ENCODE measurements at places on chromosomes 12 and 14.

- no peak overlapping the region for H3K27ac ChIP-seq
- no peaks in the 10 kb centered on the region for H3K36me3 ChIP-seq
- no peak for DNase-seq
- no peak overlapping the region for H3K4me3 ChIP-seq
- H3K4me1 ChIP-seq, result no peaks in the 10 kb centered on the region
Observed at GRCh38 chr12:5073853-5074252, 30.2 kb downstream of the KCNA5 start.

GRCh38 chr12:107014055-107014454 is 27.1 kb upstream of the MTERF2 start:
- no peaks in the 10 kb centered on the region for H3K4me1 ChIP-seq
- no peak for DNase-seq
- no peaks in the 10 kb centered on the region for H3K27me3 ChIP-seq
- H3K27ac ChIP-seq, result no peak overlapping the region
- peaks cover 1% of the 10 kb centered on the region for H3K36me3 ChIP-seq
- no peak overlapping the region for H3K4me3 ChIP-seq

DNA sequence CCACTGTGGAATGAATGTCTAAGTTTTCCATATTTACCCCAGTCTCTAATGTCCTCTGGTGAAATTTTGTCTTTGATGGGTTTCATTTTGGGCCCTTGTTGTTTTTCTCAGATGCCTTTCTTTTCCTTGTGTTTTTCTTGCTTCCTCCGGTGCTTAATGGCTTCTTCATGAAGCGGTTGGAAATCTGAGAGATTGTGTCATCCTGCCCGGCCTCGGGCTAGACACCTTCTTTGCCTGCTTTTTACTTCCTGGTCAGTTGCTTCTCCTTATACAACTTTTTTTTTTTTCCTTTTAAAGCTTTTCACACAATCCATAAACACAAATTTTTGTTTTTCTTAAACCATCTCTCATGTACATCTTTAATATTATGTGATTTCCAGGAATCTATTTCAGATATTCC is 7.1 kb downstream of the ETV6 start:
- DNase-seq, result no peak
- H3K4me3 ChIP-seq, result no peak overlapping the region
- H3K27me3 ChIP-seq, result no peaks in the 10 kb centered on the region
- H3K27ac ChIP-seq, result no peak overlapping the region

DNA sequence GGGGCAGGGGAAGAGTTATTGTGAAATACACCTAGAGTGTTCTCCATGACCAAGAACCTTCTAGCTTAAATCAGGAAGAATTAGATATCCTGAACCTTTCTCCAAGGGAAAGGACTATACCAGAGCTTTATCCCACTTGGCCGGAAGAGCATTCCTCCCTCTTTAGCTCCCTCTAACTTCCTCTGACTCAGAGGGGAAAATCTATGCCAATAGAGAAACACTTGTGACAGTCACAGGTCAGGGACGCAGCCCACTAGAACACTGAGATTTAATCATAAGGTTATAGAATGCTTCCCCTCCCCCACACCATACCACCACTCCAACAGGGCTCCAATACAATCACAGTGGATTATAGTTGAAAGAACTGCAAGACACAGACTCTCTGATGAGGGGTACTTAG is 55.4 kb upstream of the RFX4 start:
- no peaks in the 10 kb centered on the region for H3K27me3 ChIP-seq
- DNase-seq, result no peak
- H3K27ac ChIP-seq, result no peak overlapping the region
- no peaks in the 10 kb centered on the region for H3K36me3 ChIP-seq
- H3K4me3 ChIP-seq, result no peak overlapping the region

- no peak overlapping the region for H3K4me3 ChIP-seq
- no peaks in the 10 kb centered on the region for H3K36me3 ChIP-seq
- DNase-seq, result no peak
Observed at GRCh38 chr12:43978556-43978955, 142.7 kb downstream of the TMEM117 start.

DNA sequence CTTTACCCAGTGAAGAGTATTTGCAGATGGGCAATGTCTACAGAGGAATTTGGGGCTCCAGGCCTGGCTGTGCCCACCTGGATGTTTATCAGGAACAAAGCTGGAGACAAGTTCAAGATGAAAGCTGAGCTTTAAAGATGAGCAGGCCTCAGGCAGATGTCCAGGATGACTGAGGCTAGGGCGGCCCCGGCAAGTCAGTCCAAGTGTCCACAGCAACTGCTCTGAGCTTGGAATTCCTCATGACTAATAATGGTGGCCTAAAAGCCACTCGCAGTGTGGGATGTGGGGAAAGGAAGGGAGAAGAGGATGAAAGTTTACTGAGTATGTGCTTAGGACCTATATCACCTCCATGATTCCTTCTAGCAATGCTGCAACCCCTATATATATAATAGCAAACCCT is 128.2 kb upstream of the NOS1 start:
- no peak for DNase-seq
- H3K27me3 ChIP-seq, result no peaks in the 10 kb centered on the region
- H3K4me1 ChIP-seq, result peaks cover 3% of the 10 kb centered on the region
- no peak overlapping the region for H3K4me3 ChIP-seq
- no peaks in the 10 kb centered on the region for H3K36me3 ChIP-seq

DNA sequence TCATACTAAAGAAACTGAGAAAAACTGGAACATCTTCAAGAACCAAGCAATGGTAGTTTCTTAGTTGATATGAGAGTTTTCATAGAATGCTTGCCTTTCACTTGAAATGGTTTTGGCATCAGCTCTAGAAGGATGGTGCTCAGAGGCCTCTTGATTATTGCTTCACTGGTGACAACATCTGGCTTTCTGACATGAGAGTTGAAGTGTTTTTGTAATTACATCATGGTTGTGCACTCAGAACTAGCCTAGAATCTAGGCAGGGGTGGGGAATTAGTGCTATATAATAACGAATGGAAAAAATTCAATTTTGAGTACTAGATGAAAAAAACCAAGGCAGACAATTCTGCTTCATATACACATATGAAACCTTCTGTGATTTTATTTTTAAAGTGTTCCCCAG is 172.8 kb upstream of the LMNTD1 start:
- no peak overlapping the region for H3K27ac ChIP-seq
- no peaks in the 10 kb centered on the region for H3K27me3 ChIP-seq
- no peaks in the 10 kb centered on the region for H3K36me3 ChIP-seq
- no peak for DNase-seq

- no peak overlapping the region for H3K27ac ChIP-seq
- no peak overlapping the region for H3K4me3 ChIP-seq
- H3K4me1 ChIP-seq, result peaks cover 38% of the 10 kb centered on the region
- H3K27me3 ChIP-seq, result no peaks in the 10 kb centered on the region
- no peaks in the 10 kb centered on the region for H3K36me3 ChIP-seq
- no peak for DNase-seq
Observed at GRCh38 chr14:95497561-95498011, 18.9 kb downstream of the SYNE3 start.

DNA sequence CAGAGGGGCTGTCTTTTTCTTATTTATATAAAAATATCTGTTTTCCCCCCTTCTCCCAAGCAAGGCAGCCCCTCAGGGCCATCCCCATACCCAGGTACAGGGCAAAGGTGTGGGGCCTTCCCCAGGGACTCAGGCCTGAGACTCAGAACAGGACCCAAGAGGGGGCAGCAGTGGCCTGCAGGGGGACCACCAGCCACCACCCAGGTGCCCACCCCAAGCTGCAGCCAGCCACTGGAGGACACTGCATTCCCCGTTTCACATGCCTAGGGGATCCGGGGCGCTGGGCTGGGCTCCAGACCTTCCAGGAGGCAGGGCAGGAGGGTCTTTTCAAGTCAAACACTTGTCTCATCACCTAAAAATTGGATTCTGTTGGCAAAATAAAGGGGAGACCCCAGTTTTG is 83.3 kb downstream of the SCARB1 start:
- no peaks in the 10 kb centered on the region for H3K27me3 ChIP-seq
- no peak for DNase-seq
- peaks cover 35% of the 10 kb centered on the region for H3K36me3 ChIP-seq
- no peak overlapping the region for H3K27ac ChIP-seq
- peaks cover 36% of the 10 kb centered on the region for H3K4me1 ChIP-seq

DNA sequence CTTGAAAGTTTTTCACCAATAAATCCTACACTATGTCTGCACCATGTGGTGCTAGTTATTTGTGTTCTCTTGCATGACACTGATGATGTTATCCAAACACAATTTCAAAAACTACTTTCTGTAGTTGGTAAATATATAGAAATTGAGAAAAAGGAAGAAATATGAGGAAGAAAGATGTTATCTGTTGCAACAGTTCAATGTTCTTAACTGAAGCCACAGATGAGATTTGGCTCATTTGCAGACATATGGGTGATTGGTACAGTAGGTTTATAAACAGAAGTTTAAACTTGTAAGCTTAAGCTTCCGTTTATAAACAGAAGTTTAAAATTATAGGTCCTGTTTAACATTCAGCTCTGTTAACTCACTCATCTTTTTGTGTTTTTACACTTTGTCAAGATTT is at the start of gene CLEC12A:
Gene CLEC12A, plus strand, starts transcription at position 229 of the 400 bp plus-strand sequence. CDS start 188 bp downstream, outside the sequence.
- H3K4me3 ChIP-seq, result no peak within 1 kb of the TSS
- no peaks in the 10 kb centered on the region for H3K27me3 ChIP-seq
- no peaks in the 10 kb centered on the region for H3K4me1 ChIP-seq
- H3K36me3 ChIP-seq, result no peaks in the 10 kb centered on the region

DNA sequence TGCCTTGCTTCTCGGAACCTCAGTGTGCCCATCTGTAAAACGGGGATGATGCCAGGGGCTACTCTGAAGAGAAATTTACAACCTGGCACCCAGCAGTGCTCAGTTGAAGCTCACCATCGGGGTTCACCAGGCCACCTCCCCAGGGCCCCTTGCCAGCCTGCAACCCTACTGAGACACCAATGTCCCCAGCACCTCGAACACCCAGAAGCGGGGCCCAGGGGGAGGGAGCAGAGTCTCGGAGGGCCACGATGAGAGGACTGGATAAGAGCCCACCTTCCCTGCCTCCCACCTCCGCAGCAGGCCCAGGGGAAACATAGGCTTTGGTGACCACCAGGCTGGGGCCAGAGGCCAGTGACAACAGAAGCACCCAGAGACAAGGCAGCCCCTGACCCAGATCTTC is 22.4 kb downstream of the NCOR2 start:
- peaks cover 16% of the 10 kb centered on the region for H3K4me1 ChIP-seq
- H3K4me3 ChIP-seq, result no peak overlapping the region
- H3K27ac ChIP-seq, result no peak overlapping the region
- no peaks in the 10 kb centered on the region for H3K36me3 ChIP-seq

- no peaks in the 10 kb centered on the region for H3K27me3 ChIP-seq
- no peak for DNase-seq
Observed at GRCh38 chr14:53701108-53701875, 255.3 kb downstream of the BMP4 start.

- H3K27me3 ChIP-seq, result no peaks in the 10 kb centered on the region
- peaks cover 5% of the 10 kb centered on the region for H3K36me3 ChIP-seq
- no peak overlapping the region for H3K4me3 ChIP-seq
- H3K27ac ChIP-seq, result no peak overlapping the region
- no peaks in the 10 kb centered on the region for H3K4me1 ChIP-seq
Observed at GRCh38 chr12:57057067-57057751, 7.3 kb upstream of the MYO1A start.

DNA sequence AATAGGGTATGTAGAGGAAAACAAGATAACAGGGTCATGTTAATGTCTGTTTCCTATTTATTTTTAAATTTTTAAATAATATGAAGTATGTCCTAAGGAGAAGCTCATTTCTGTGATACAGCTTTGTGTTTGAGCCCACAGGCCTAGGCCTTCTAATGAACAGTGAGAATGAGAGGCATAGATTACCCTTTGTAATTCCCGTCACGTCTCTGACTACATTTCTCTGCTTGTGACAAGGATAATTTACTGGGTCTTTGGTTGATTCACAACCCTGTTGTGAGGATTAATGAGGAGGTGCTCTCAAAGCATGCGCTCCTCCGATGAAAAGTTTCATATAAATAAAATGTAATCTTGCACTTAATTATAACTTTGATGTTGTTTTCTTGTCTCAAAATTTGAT is 56.1 kb downstream of the SYT10 start:
- H3K4me1 ChIP-seq, result no peaks in the 10 kb centered on the region
- no peaks in the 10 kb centered on the region for H3K36me3 ChIP-seq
- H3K4me3 ChIP-seq, result no peak overlapping the region
- no peak overlapping the region for H3K27ac ChIP-seq
- no peak for DNase-seq
- no peaks in the 10 kb centered on the region for H3K27me3 ChIP-seq

DNA sequence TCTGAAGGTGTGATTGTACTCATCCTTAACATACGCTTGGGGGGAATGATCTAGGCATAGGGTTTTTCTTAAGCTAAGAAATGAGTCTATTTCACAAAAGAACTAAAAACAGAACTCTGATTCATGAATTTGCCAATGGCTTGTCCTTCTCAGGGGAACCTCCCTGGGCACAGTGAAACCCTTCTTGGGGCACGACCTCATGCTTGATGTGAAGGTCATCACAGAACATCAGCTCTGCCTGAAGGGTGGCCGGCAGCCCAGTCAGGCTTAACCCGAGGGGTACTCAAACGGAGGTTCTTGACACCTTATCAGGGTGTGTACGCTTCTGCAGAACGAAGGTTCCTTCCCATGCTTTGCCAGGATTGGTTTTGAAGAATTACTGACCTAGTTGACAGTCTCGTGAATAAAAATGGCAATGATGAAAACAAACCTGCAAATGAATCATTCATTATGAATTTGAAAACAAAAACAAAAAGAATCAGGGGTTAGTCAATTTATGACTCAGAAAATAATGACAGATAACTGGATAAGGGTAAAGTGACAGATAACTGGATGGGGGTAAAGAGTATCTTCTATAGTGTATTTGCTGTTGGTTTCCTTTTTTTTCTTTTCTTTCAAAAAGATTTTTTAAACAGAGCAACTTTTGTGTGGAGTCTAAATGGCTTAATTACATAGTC is 86.4 kb downstream of the GALNT8 start:
- peaks cover 9% of the 10 kb centered on the region for H3K4me1 ChIP-seq
- peaks cover 8% of the 10 kb centered on the region for H3K27me3 ChIP-seq
- no peak overlapping the region for H3K4me3 ChIP-seq
- H3K36me3 ChIP-seq, result no peaks in the 10 kb centered on the region

GRCh38 chr12:76375470-76375869 is 27.3 kb upstream of the BBS10 start:
- no peaks in the 10 kb centered on the region for H3K27me3 ChIP-seq
- no peak for DNase-seq
- H3K4me1 ChIP-seq, result no peaks in the 10 kb centered on the region

DNA sequence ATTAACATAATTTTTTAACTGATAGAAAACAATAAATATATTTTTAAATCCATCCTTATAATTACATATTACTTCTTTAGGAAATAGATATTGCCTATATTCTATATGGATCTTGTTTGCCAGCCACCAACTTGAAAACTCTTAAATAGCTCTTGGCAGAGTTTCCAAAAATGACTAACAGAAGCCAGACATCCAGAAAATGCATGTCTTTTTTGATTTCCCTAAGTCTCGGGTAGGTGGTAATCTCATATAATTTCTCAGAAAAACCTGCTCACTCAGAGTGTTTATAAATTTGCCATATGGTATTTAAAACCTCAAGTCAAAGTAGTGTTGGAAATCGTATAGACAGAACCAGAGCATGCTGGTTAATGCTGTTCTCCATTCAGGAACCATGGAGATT is 360.4 kb upstream of the FOXG1 start:
- no peak overlapping the region for H3K4me3 ChIP-seq
- H3K27ac ChIP-seq, result no peak overlapping the region
- no peak for DNase-seq
- no peaks in the 10 kb centered on the region for H3K27me3 ChIP-seq
- no peaks in the 10 kb centered on the region for H3K4me1 ChIP-seq
